Ascending aorta (tissue), 2 donors: ENCODE measurements at places on chromosomes 12 and 14. TPM values are rescaled to one million over a fixed set of nuclear protein-coding genes. Genes with fewer than 3 reads are reported as not detected.

Gene RAD51AP1
- not detected for total RNA-seq

Gene CBX5
- total RNA-seq = 19.4 TPM

Gene DEPDC4
- total RNA-seq = not detected

Gene OR4K5
- total RNA-seq = not detected

Gene RTN1
- 52.3 TPM for total RNA-seq

Gene KRT73
- not detected for total RNA-seq

Gene LRFN5
- 0.11 TPM for total RNA-seq

Gene CCDC38
- not detected for total RNA-seq

Gene DEGS2
- total RNA-seq = 1.6 TPM

Gene OTUB2
- total RNA-seq = 0.21 TPM

Gene ASB8
- 23.7 TPM for total RNA-seq

Gene ACSM4
- total RNA-seq = not detected

Gene AGAP2
- total RNA-seq = 11.5 TPM

Gene EPS8
- 94.6 TPM for total RNA-seq

Gene PKP2
- not detected for total RNA-seq

Gene PGF
- total RNA-seq = 41.1 TPM

Gene DBX2
- total RNA-seq = not detected

Gene YEATS4
- total RNA-seq = 4.3 TPM

Gene TSPAN11
- total RNA-seq = 5.2 TPM

Gene AJUBA
- total RNA-seq = 11.6 TPM

Gene NOS1
- total RNA-seq = 0.21 TPM
